Fibroblast of upper back skin (primary cell): ENCODE measurements at places on chromosomes 2 and 18.

GRCh38 chr2:11558214-11558886 lies 24.5 kb downstream of the GREB1 start:
- no peak for DNase-seq

GRCh38 chr2:54164106-54164505 lies 48.7 kb downstream of the ACYP2 start:
- no peak for DNase-seq

- DNase-seq: peak; percentile 52
Observed at GRCh38 chr18:46051731-46052461, 20.2 kb downstream of the PSTPIP2 start.

DNA sequence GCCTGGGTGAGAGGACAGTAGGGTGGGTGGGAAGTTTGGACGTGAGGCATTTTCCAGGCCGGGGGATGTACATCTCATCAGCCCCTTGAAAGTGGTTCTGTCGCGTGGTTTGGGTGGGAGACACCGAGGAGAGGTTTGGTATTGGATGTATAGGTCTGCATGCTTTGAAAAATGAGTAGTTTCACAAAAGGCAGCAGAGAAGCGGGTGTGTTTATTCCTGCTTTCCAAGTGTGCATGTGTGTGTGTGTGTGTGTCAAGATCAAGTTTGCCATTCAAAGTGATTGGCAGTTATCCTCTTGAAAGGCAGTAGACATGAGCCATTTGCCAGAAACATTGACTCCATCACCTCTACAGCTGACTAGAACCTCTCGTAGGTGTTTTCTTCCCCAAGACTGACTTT lies 423.1 kb upstream of the POU3F3 start:
- DNase-seq: no peak

DNA sequence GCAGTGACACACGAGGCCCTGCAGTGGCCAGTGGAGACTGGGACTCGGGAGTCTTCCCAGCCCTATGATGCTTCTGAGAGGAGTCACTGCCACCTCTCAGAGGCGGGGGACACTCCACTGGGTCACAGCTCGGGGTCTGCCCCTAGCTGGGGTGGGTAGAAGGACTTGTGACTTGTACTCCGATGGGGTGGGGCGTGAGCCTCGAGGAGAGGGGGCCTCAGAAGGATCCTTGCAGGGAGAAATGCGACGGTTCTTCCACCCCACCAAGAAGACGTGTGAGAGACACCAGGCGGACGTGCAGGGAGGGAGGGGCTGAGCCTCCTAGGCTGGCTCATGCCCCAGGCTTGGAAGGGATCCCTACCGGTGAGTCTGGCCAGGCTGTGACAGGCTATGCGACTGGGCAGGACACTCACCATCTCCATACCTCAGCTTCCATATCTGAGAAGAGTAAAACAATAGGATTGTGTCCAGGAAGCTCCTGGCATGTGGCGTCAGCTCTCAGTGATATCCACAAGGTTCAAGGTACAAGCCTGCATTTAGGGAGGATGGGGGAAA lies 11.1 kb upstream of the OTOS start:
- no peak for DNase-seq

GRCh38 chr2:42488297-42488696 lies 5.5 kb downstream of the KCNG3 start:
- no peak for DNase-seq

- DNase-seq: peak; percentile 1
Observed at GRCh38 chr2:102592601-102593000, 26.8 kb upstream of the SLC9A2 start.

GRCh38 chr2:38631976-38632375 lies 29.2 kb upstream of the HNRNPLL start:
- no peak for DNase-seq

- no peak for DNase-seq
Observed at GRCh38 chr2:120817136-120817955, 81.7 kb downstream of the GLI2 start.

DNA sequence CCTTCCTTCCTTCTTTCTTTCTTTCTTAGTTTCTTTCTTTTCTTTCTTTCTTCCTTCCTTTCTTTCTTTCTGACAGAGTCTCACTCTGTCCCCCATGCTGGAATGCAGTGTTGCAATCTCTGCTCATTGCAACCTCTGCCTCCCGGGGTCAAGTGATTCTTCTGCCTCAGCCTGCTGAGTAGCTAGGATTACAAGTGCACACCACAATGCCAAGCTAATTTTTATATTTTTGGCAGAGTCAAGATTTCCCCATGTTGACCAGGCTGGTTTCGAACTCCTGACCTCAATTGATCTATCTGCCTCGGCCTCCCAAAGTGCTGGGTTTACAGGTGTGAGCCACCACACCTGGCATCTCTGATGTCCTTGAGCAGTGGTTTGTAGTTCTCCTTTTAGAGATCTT lies 48.5 kb downstream of the IL1R2 start:
- no peak for DNase-seq

DNA sequence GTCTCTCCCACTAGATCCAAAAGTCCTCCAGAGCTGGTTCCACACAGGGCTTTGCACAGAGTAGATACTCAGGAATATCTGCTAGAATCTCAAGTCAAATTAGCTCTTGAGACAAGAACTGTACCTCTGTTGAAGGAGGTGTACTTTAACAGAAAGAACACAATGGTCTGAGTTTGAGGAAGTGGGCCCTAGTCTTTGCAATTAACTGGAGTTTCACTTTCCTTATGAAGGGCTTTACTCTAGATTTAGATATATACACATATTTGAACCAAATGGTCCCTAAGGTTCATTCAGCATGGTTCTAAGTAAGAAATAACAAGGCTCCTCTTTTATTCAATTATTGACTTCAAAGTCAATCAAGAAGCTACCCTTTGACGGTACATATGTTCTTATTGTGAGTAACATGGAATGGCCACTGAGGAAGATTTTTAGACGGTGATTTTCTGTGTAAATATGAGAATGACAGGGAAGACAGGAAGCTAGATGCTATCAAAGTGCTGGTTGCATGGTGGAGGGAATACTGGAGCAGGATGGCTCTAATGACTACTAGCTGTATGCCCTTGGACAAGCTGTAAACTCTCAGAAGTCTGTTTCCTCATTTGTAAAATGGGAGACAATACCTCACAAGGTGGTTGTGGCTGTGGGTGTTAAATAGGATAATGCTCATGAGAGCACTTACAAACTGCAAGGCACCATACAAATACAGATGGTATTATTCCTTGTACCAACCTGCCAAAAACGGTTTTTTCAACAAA lies 73.5 kb upstream of the SERTAD2 start:
- DNase-seq: no peak

- DNase-seq: no peak
Observed at GRCh38 chr2:35873921-35874320, 481.7 kb upstream of the CRIM1 start.

GRCh38 chr2:229784791-229785190 lies 70.4 kb upstream of the DNER start:
- peak; percentile 12 for DNase-seq

GRCh38 chr2:150125708-150126107 lies 361.8 kb downstream of the RND3 start:
- peak; percentile 90 for DNase-seq

- DNase-seq: peak; percentile 3
Observed at GRCh38 chr18:21851327-21851961, 110.9 kb downstream of the MIB1 start.

GRCh38 chr2:163592954-163593622 lies 142.7 kb downstream of the FIGN start:
- DNase-seq: no peak

DNA sequence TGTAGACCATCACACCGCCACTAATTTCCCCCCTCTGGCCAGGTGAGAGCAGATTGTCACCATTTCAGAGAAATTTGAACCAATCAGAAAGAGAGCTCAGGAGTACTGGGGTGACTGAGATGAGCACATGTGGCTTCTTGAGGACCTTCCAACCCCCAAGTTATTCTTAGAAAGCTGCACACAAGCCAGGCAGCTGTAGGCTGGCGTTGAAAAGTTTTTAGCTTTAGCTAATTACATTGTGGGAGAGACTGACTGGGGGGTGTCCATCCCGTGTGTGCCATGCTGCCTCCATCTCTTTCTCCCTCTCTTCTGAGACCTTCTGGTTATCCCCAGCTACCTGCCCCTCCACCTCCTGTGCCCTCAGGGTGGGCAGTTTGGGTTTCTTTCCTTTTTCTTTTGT lies 154.0 kb downstream of the AGAP1 start:
- no peak for DNase-seq

- DNase-seq: peak; percentile 40
Observed at GRCh38 chr2:149080099-149080498, 41.6 kb downstream of the LYPD6B start.

GRCh38 chr18:2417861-2418610 lies 153.3 kb downstream of the METTL4 start:
- peak; percentile 47 for DNase-seq

DNA sequence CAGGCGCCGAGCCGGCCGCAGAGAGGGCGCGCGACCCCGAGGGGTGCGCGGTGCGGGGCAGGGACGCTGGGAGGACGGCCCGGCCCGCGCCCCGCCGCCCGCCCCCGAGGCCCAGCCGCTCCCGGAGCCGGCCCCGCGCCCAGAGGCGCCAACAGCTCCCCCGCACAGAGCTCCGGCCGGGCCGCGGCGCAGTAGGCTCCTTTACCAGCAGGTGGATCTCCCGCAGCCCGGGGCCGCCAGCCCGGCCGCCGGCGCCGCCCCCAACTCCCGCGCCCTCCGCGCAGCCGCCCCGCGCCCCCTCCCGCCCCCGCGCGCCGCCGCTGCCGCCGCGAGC lies 258 bp downstream of the MGAT4A start:
- no peak for DNase-seq

DNA sequence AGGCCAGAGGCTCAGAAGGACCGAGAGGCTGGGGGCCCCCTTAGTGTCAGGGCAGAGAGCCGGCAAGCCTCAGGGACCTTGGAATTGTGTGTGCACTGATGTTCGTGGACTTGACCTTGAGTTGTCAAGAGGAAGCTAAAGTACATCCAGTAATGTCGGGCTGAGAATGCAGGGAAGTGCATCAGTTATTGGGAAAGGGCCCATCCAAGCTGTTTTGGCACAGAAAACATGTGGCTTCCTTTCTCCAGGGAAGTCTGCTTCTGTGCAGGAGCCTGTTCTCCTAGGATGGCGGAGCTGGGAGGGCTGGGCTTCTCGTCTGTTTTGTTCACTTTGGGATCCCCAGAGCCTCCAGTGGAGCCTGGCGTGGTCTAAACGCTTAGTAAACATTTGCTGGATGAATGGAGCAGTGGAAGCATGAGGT lies 23.7 kb downstream of the ATOH8 start:
- DNase-seq: no peak

- DNase-seq: no peak
Observed at GRCh38 chr18:36595046-36595817, 233.6 kb downstream of the TPGS2 start.

DNA sequence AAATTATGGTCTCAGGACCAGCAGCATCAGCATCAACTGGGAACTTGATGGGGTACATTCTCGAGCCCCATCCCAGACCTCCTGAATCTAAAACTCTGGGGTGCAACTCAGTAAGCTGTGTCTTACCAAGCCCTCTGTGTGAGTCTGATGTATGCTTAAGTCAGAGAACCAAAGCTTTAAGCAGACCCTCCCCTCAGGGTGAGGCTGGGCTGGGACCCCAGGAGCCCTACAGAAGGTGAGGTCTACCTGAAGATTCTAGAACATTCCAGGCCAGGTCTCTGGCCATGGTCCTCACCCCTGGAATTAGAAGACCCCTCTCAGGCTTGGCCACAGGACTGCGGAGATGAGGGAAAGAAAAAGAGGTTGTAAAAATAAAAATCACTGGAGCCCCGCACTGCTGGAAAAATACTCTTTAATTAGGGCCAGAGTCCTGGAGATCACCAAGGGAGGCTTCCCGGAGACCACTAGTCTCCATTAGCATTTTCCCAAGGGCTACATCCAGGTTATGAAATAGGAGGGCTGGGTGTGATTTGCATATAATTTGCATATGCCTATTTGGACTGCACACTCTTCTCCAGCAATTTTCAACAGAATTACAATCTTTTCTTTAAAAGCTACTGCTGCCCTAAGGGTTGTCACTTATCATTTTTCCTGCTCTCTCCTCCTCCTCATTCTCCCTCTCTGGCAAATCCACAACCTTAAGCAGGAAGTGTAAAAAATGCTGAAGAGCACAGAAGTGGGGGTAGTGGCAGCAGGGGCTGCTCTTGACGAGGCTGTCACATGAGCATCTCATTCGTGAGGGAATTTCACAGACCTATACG lies 100.2 kb downstream of the ZBTB7C start:
- DNase-seq: no peak

GRCh38 chr2:866009-866680 lies 84.5 kb upstream of the SNTG2 start:
- DNase-seq: no peak

DNA sequence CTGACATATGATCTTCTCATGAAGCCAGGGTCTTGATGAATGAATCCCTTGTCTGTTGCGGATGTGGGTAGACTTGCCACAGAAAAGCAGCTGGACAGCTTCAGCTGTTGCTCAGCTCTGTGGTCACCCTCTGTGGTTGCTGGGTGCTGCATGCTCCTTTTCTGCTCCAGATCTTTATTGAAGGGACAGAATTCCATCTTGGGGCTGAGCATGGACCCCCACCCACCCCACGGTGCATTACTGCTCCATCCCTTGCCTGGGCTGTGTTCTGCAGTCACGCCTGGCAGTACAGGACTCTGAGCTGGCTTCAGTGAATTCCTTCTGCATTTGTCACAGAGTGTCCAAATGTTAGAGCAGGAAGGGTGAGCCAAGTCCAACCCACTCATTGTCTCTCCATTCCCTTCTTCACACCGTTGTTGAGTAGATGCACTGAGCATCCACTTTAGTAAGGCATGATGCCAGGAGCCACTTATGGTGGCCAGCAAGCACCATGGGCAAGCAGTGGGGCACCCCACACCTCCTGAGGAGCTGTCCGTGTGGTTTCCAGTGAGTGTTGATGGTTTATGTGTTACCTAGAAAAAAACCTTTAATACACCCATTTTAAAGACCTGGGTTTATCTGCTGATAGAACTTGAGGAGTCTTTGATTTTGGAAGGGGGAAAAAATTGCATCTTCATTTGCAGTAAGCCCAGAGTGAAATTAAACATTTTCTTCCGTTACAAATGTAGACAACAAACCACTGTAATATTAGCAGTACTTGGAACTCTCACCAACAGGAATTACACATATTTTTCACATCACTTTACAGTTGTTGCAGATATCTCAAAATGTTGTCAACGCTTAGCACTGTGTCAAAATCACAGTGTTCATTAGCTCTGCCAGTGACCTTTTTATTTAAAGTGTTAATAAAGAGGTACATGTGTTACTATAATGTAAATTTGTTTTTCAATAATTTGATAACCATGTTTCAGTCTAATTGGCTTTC lies 14.7 kb upstream of the ITGB6 start:
- DNase-seq: peak; percentile 94
